ENCODE measurements at places on chromosomes 3 and 15.

GRCh38 chr15:70348581-70349344 is 251.0 kb upstream of the TLE3 start:
- no peak for DNase-seq

- DNase-seq: no peak
These were observed 7.5 kb upstream of the ALAS1 start for GRCh38 chr3:52190294-52191074.

GRCh38 chr3:19734453-19734852 is 199.6 kb downstream of the EFHB start:
- DNase-seq: no peak

DNA sequence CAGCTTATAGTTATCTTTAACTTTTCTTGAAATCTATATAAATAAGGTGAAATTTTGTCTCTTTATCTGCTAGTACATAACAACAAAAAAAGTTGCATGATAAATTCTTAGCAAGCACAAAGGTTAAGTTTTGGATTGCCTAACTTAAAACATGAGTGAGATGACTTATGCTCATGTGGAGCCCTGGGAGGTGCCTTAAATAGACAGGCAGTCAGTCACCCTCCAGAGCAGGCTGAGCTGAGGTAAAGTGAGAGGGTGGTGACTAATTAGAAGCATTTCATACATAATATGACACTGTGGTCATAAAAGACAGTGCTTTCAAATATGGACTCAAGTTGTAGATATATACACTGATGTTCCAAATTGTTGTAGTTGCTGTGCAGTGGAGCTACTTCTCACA is 14.6 kb upstream of the MME start:
- peak; percentile 82 for DNase-seq

- DNase-seq: no peak
These were observed 17.7 kb downstream of the FNDC3B start for GRCh38 chr3:172057059-172057458.

GRCh38 chr15:62109982-62110851 is 43.4 kb downstream of the C2CD4A start:
- DNase-seq: peak; percentile 83

DNA sequence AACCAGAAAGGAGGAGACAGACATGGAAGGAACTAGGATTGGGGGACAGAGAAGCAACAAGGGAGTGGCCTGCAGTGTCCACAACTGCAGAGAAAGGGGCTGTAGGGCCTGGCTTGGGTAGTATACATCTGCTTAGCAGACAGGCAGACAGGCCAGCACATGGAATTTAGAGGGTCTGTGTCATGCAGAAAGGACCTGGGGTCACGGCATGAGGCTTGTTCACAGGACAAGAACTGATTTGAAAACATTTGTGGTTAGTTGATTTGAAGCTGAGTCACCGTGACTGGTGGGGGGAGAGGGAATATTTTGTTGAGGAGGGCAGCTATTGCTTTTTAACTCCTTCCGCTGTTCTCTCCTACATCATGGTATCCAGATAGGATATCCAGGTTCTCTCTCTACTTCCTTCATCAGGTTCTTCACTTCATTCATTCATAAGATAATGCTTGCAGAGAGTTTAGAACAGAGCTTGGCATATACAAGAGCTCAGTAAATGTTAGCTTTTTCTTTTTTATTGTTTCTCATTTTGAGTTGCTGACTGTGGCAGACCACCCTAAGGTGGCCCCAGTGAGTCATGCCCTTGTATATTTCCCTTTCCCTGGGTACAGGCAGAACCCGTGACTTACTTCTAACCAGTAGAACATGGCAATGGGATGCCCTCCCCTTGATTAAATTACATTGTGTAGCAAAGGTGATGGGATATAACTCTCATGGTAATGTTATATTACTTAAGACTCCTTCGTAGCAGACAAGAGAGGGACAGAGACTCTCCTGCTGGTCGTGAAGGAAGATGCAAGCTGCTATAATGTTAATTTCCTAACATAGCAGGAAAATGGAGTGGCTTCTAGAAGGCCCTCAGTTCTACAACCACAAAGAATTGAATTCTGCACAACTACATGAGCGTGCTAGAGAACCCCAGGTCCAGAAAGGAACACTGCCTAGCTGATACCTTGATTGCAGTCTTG is 95.0 kb upstream of the NMNAT3 start:
- peak; percentile 2 for DNase-seq
